BJ (cell line): ENCODE measurements at places on chromosomes 5 and 9. TPM values are rescaled to one million over a fixed set of nuclear protein-coding genes. Genes with fewer than 3 reads are reported as not detected.

Gene SLC28A3
- polyA plus RNA-seq: 0.27 and 0.42 TPM in 2 replicates

Gene MTAP
- polyA plus RNA-seq: 14.2 and 18.2 TPM in 2 replicates

Gene GEMIN5
- 7.5 and 7.8 TPM in 2 replicates for polyA plus RNA-seq

Gene TLE1
- polyA plus RNA-seq: 8.8 and 9.6 TPM in 2 replicates

DNA sequence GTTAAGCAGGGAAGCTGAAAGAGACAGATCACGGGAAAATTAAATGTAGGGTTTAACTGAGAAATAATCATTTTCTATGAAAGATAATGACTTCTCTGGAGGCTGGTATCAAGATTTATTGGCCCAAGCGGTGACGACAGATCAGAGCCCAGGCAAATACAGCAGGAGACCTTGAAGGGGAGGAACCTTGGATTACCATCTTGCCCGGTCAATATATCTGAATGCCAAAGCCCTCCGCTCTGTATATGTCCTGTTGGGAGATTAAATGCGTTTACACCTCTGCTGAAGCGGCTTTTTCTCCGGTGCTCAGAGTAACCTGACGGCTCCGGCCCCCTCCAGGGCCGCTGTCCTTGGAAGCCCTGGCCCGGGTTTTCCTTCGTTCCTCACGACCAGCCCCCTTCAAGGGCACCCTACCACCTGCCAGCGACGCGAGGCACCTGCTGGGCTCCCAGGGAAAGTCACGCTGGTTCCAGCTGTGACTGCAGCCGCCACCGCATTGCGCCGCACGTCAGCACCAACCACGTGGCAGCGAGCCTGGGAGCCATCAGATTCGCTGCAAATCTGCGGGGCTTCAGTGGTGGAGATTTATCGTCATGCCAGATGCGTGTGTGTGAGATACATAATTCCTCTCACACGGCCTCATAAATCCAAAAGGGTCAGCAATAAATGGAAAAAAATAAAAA, 4.4 kb upstream of the QSOX2 start:
- DNase-seq: no peak

DNA sequence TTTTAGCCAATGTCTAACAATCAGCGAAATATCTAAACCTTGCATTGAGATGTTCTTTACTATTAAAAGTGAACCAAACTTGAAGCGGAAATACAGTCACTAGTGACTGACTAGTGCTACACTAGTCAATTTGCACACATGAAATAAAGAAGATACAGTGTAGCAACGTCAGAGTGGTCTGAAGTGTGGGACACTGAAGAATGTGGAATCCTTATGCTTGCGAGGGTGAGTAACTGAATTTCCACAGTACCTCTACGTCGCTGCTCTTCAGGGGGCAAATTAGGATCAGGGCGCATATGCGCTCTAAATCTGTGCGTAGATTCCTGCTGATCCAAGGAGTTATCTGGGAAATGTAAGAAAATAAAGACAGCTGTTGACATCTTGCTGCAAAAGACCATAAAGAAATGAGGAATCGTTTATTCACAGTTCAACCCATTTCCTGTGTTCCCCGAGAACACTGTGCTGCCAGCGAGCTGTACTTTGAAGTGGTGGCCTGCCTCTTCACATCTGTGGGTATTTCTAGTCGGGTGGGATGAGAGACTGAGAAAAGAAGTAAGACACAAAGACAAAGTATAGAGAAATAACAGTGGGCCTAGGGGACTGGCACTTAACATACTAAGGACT, 39.8 kb upstream of the FLT4 start:
- DNase-seq: no peak

DNA sequence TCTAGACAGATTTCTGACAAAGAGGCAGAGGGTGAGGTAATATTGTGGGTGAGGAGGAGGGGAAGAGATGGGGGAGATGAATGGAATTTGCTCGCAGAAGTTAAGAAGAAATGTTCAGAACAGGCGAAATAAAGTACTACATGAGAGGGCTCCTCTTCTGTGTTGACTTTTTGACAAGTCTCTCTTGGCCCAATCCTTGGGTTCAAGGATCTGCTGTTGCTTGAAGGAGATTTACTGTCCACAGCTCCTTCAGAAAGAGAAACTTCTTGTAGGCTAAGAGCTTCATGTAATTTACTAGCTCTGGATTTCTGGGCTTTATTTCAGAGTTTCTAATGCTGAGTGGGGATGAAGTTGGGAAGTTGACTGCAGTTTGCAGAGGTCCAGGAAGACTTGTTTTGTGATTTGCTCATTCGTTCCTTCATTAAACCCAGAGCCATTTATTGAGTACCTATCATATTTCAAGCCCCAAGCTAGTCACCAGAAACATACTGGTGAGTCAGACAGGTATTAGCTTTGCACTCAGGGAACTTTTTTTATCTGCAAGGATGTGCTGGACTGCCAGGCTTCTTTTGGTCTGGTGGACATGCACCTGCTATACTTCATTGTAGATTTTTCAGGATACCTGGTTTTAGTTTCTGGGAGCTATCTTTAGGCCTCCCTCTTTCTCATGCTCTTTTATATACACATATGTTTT, 402.9 kb upstream of the CLINT1 start:
- no peak for DNase-seq

- DNase-seq: no peak
These were observed 293.6 kb downstream of the ACTL7B start for GRCh38 chr9:108562176-108562575.

GRCh38 chr5:143536364-143536763, 132.9 kb upstream of the NR3C1 start:
- peak; percentile 90 for DNase-seq

- DNase-seq: no peak
These were observed 45.1 kb downstream of the ERGIC1 start for GRCh38 chr5:172878933-172879752.

- peak; percentile 60 for DNase-seq
These were observed 85.0 kb downstream of the LURAP1L start for GRCh38 chr9:12859704-12860251.

GRCh38 chr5:14417792-14418765, 163.5 kb upstream of the OTULINL start:
- no peak for DNase-seq

GRCh38 chr5:9188131-9188530, 357.7 kb downstream of the SEMA5A start:
- peak; percentile 88 for DNase-seq
